ENCODE measurements at places on chromosomes 6 and 20.

- no peak for DNase-seq
Observed at GRCh38 chr6:85348643-85349042, 101.2 kb upstream of the NT5E start.

DNA sequence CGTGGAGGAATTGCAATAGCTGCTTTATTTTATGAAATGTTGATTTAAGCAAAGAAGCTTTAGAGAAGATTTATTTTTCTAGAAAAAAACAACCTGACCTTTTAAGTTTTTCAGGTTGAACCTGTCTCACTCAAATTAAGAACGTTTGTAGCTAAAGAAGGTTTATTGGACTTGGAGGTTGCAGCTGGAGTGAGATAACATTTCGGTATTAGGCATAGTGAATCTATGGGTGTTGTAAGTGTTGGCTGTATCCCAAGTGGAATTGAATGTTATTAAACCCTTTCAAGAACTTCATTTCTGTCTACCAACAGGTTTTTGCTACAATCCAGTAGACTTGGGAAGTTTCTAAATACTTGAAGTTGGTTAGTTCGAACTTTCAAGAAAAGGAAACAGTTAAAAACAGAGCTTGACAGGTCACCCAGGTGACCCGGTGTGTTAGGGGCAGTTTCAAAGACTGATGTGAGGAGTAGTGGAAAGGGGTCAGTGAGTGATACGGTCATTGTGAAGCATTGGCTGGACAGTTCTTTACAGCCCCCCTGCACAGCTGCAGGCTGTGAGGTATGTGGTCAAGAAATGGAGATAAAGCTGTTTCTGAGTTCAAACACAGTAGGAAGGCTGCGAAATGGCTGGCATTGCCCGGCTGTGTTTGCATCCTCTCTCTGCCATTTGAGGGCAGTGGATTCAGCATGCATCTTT lies 2.4 kb upstream of the TBCC start:
- no peak for DNase-seq

DNA sequence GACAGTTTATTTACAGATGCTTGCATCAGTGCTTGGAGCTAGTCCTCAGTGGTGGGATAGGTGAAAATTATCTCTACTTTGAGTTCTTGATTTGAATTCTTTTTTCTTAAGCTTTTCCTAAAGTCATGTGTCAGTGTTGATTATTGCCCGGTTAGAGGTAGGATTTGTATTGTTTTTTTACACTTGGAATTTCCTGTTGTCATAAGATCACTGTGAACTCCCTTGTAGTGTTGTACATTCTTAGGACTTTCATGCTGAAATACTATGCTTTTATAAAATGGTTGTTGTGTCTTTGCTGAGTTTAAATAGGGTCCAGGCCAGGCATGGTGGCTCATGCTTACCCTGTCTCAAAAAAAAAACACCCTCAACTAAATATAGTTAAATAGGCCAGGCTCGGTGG lies 20.3 kb downstream of the ASXL1 start:
- DNase-seq: no peak

DNA sequence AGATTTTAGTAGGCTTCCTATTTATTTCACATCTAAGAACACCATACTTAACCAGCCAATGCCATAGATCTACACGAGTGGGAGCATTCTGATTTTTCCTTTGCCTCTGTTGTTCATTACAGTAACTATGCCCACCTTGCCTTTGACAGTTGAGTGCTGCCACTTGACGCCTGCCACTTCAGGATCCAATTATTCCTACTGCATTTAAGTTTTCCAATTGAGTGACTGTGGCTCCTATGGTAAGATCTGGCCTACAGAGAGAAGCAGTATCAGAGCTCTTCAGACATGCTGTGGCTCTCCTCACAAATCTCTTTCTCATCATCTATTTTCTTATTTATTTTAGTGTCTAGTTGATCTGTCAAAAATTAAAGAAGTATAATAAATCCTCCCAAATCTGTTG lies 403.0 kb upstream of the SPTLC3 start:
- peak; percentile 32 for DNase-seq

- no peak for DNase-seq
Observed at GRCh38 chr6:111750153-111750552, 123.1 kb downstream of the FYN start.

GRCh38 chr20:61611401-61612180 lies 359.5 kb downstream of the CDH4 start:
- DNase-seq: no peak

DNA sequence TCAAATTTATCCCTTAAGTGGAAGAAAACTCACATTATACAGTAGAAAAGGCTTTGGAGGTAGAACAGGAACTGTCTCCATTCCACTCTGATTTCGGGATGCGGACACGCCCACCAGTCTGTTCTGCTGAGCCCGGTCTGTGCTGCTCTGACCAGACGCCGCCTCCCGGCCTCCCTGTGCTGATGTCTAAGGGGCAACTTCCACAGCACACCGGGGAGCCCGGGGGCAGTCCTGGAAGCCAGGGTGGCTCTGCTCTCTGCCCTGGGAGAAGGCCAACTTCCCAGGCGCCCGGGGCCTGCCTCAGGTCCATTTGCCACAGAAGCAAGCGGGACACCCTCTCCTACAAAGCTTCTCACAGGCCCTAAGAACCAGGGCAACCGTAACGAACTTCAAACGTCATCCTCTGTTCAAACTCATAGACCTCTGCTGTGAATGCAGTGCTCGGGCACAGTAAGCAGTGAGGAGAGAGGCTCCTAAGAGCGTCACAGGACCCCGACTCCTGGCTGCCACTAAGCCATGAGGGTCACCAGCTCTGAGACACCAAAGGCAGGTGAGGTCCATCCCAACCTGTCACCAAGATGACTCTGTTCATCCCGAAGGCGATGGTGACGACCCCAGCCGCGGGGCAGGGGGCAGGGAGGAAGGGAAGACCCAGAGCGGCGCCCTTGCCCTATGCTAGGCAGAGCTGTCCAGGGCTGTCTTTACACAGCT lies 5.6 kb downstream of the TAF4 start:
- DNase-seq: no peak

- DNase-seq: no peak
Observed at GRCh38 chr6:73782911-73783310, 86.9 kb downstream of the CD109 start.

GRCh38 chr20:51886891-51887608 lies 84.7 kb upstream of the SALL4 start:
- no peak for DNase-seq

DNA sequence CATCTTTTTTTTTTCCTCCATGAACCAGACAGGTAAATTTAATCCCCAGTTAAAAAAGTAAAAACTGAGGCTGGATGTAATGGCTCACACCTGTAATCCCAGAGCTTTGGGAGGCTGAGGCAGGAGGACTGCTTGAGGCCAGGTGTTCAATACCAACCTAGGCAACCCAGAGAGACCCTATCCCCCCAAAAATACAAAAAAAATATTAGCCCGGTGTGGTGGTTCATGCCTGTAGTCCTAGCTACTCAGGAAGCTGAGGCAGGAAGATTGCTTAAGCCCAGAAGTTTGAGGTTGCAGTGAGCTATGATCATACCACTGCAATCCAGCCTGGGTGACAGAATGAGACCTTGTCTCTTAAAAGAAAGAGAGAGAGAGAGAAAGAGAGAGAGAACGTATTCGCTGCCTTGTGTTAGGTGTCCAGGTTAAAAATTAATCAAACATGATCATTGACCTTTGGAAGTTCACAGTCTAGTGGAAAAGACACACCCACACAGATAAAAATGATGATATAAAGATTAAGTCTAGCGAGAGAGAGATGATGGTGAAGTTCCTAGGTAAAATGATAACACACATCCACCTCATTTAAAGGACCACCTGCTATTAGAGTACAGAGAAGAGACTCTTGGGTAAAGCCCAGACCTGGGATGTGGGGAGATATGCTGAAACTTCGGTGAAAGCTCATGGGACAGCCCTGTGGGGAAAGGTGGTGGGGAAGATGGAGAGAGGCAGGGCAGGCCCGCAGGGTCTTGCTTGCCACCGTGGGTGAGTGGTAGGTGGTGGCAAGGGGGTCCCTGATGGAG lies 4.8 kb upstream of the NHSL1 start:
- no peak for DNase-seq

GRCh38 chr6:14450578-14450977 lies 333.0 kb downstream of the CD83 start:
- no peak for DNase-seq

GRCh38 chr20:36045373-36045714 lies 77.0 kb downstream of the CNBD2 start:
- DNase-seq: no peak

GRCh38 chr6:39330476-39330875 lies 8.0 kb upstream of the KCNK16 start:
- DNase-seq: no peak

GRCh38 chr6:157596886-157597285 lies 215.9 kb downstream of the ZDHHC14 start:
- DNase-seq: no peak

GRCh38 chr20:52405986-52406385 lies 214.4 kb upstream of the ZFP64 start:
- no peak for DNase-seq

GRCh38 chr6:4355241-4355640 lies 219.9 kb upstream of the ECI2 start:
- DNase-seq: no peak

GRCh38 chr6:148464319-148465010 lies 121.8 kb downstream of the SASH1 start:
- peak; percentile 20 for DNase-seq

- no peak for DNase-seq
Observed at GRCh38 chr20:14744723-14745122, 407.3 kb upstream of the FLRT3 start.

GRCh38 chr20:44700306-44700705 lies 14.9 kb upstream of the CCN5 start:
- no peak for DNase-seq

DNA sequence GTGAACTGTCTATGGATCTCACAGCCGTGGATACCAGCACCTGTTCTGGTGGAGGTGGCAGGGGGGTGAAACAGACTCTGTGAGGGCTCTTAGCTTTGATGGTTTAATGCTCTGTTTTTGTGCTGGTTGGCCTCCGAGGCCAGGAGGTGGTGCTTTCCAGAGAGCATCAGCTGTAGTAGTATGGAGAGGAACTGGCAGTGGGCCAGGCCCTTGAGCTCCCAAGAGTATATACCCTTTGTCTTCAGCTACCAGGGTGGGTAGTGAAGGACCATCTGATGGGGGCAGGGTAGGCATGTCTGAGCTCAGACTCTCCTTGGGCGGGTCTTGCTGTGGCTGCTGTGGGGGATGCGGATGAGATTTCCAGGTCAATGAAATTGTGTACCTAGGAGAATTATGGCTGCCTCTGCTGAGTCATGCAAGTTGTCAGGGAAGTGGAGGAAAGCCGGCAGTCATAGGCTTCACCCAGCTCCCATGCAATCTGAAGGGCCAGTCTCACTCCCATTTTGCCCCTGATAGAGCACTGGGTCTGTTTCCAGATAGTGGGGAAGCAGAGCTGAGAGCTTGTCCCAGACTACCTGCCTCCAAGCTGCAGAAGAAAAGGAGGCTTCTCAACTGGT lies 102.7 kb upstream of the AHI1 start:
- DNase-seq: peak; percentile 89

- no peak for DNase-seq
Observed at GRCh38 chr6:113015249-113015648, 668.1 kb downstream of the RFPL4B start.

DNA sequence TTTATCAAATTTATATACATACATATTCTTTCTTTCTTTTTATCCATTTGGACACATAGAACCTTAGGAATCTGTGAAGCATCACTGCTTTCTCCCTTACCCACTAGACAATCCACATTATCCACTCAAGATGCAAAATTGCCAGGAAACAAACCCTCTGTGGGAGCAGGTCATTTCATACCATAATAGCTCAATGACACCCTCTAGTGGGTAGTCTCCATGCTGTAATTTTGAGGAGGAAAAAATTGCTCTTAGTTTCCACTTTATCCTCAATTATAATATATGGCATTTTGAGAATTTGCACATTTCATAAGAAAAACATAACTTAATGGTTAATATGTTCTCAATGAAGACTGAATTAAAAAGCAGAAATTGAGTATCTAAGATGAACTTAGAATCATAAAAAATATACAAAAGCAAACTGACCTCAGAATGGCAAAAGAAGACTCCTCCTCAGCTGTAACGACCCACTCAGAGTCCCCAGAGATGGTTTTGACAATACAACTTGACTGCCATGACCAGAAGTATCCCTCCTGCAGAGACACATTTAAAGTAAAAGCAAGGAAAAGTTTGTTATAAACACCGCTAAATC lies 164.1 kb downstream of the FRK start:
- peak; percentile 36 for DNase-seq

DNA sequence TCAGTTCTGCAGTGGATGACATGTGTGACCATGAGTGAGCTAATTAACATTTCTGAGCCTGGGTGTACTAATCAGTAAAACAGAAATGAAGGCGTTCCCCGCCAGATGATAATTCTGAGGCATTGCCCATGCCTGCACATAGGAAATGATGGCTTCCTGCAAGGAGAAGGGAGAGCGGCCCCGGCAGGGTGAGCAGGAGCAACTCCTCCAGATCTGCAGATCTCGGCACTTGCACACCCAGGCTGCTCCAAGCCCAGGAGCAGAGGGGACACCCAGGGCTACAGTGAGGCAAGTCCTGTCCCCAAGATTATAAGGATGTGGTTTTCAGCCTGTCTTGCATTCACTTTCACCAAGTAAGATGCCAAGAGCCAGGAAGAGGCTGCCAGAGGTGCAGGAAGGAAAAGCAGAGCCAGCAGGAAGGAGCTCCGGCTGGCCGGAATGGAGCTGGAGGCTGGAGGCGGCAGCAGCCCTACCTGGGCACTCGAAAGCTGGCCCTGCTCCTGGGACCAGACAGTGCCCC lies 177.5 kb upstream of the CST7 start:
- no peak for DNase-seq

- no peak for DNase-seq
Observed at GRCh38 chr6:15340775-15341174, 94.9 kb downstream of the JARID2 start.

DNA sequence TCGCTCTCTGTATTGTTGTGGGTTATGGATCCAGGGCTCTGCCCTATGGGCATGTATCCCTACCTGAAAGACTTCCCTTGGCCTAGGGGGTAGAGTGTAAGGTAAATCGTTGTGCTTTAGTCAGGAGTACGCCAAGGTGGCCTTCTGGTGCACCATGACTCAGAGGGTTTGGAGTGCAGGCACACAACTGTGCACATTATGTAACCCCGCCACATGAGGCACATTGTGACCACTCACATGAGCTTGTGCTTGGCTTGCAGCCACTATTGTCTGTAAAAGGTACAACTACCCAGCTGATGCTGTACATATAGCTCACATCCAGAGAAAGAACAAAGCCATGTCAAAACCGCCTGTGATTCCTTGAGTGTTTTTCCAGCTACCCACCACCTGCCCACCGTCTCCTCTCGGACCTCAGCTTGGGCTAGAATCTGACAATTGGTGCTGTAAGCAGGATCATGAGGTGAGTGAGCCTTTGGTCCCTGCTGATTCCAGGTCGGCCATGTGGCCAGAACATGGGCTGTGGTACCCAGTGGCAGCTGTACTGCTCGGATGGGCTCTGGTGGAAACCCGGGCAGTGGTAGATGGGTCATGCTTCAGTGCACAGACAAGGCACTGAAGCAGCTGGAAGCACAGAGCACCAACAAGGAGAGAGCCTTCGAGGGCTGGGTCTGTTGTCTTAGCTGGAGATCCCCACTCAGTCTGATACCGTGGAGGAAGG lies 33.8 kb downstream of the HDDC2 start:
- DNase-seq: no peak

Measured in NCI-H1436 (cell line).